ENCODE measurements at places on chromosomes 7 and 10. TPM values are rescaled to one million over a fixed set of nuclear protein-coding genes. Genes with fewer than 3 reads are reported as not detected.

GRCh38 chr7:23295401-23295697, 3.8 kb upstream of the MALSU1 start:
- no peak for DNase-seq

DNA sequence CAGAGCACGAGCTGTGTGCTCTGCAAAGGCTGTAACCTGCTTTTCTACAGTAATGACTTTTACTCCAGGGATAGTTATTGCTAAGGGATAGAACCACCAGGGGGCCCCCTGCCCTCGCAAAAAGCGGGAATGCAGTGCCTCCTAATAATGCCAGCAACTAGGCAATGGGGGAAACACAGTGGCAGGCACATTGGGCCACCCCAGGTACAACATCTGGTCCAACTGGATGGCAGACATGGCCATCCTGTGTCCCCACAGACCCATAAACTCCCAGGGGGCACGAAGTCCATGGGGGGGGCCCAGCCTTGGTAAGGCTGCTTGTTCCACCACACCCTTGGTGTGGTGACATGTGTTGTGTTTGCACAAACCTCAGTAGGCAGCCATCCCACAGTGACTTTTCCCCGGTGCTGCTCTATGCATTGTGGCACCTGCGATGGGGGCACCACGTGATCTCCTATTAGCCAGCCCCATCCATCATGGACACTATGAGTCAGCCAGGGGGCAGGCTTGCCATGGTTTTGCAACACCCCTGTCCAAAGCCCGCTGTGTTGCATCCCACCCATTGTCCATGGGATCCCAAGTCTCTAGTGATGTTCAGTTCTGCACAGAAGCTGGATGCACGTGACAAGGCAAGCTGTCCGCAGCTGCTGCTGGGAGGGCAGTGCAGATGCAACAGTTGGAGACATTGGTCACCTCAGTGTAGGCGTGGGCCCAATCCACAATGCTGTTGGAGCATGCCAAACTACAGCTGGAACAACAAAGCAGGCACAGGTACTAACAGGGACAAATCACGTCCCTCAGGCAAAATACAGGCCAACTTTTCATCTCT, 84.0 kb downstream of the ANLN start:
- DNase-seq, result no peak

NANOS1 gene
- 0.34 TPM for total RNA-seq

MYOF gene
- total RNA-seq, result 1.6 TPM

Measured in T-helper 17 cell (primary cell).